CD4-positive, alpha-beta T cell treated with Interleukin-2 at 100 ng/mL for 4 hours (primary cell): ENCODE measurements at places on chromosomes 2 and 18.

GRCh38 chr2:218882461-218882816, 1.8 kb downstream of the WNT10A start:
- DNase-seq: no peak

GRCh38 chr2:99910902-99911301, 231.5 kb downstream of the AFF3 start:
- DNase-seq: no peak

DNA sequence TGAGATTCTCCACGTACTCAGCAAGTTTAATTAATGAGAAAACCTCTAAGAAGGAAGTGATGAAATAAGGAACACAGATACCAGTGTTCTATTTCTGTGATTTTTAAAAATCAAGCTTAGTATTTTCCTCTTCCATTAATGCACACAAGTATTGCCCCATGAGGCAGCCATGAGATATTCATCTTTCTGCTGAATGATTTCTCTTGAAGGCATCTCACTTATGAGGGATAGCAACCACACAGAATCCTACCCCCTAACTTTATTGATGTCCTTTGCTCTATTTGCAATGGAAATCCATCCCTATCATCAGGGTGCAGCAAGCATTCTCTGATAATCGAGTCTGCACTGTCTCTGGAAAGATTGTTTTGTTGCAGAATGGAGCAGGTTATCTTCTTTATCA, 244.1 kb upstream of the NRP2 start:
- DNase-seq: no peak

GRCh38 chr2:45833968-45834344, 182.5 kb downstream of the PRKCE start:
- DNase-seq: no peak

- no peak for DNase-seq
These were observed 117.6 kb downstream of the TWIST2 start for GRCh38 chr2:238965371-238966071.

- DNase-seq: no peak
These were observed 1.1 kb downstream of the LRATD1 start for GRCh38 chr2:14633461-14634181.

- DNase-seq: no peak
These were observed 30.4 kb upstream of the FN1 start for GRCh38 chr2:215466097-215466909.

DNA sequence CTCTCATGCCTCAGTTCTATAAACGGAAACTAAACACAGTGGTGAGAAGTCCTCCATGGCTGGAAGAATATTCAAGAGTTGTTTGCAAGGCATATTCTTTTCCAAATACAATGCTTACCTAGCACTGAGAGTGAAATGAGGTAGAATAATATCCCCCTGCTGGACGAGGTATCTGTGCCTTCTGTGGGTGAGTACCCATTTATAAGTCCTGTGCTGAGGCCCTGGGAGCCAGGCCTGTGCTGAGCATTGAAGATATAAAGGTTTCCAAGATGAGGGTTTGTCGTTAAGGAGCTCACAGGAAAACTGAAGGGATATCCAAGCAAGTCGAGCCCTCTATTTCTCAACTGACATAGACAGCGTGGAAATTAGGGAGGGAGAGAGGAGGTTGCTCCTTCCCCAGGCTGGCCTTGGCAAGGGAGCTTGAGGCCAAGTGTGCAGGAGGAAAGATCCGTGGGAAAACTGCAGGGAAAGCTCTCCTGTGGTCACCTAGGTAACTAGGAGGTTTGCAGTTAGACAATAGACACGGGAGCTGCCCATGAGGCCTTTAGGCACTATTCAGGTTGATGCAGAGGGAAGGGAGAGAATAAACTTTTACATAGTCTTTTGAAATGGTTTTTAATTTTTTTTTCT, 17.6 kb downstream of the PTPRM start:
- DNase-seq: no peak

- no peak for DNase-seq
These were observed 42.5 kb downstream of the STEAP3 start for GRCh38 chr2:119266091-119266589.

- no peak for DNase-seq
These were observed 13.3 kb upstream of the PRELID3A start for GRCh38 chr18:12394428-12394827.
